Occipital lobe (tissue), 3 donors: ENCODE measurements at places on chromosomes 3 and 15. TPM values are rescaled to one million over a fixed set of nuclear protein-coding genes. Genes with fewer than 3 reads are reported as not detected.

DNA sequence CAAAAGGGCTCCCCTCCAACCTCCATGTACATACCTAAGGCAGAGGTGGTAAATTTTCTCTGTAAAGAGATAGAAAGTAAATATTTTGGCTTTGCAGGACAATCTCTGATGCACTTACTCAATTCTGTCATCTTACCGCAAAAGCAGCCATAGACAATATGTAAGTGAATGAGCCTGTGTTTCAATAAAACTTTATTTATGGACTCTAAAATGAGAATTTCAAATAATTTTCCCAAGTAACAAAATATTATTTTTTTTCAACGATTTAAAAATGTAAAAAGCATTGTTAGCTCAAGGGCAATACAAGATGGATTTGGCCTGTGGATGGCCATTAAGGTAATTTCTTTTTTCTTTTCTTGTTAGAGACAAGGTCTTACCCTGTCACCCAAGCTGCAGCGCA is 44.7 kb downstream of the SHQ1 start:
- no peak for DNase-seq

GRCh38 chr3:157282261-157283191 is 122.6 kb upstream of the CCNL1 start:
- no peak for DNase-seq

- DNase-seq, result peak; percentile 65
Observed at GRCh38 chr15:93302080-93302765, 213.2 kb upstream of the RGMA start.

DNA sequence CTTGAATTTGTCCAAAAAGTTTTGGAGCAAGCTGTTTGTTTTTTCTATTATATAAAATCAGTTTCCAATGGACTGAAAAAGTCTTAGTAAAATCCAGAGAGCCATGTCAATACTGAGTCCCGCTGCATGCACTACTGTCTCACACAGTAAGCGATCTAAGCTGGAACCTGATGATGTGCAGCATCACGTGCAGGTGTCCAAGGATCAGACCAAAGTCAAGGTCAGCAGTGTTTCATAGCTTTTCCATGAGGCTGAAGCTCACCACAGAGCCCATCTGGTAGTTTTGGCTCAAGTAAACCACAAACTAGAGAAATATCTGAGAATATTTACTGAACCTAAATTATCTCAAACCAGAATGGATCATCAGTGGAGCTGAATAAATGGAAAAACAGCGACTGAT is 784.0 kb upstream of the SEMA6D start:
- no peak for DNase-seq

DNA sequence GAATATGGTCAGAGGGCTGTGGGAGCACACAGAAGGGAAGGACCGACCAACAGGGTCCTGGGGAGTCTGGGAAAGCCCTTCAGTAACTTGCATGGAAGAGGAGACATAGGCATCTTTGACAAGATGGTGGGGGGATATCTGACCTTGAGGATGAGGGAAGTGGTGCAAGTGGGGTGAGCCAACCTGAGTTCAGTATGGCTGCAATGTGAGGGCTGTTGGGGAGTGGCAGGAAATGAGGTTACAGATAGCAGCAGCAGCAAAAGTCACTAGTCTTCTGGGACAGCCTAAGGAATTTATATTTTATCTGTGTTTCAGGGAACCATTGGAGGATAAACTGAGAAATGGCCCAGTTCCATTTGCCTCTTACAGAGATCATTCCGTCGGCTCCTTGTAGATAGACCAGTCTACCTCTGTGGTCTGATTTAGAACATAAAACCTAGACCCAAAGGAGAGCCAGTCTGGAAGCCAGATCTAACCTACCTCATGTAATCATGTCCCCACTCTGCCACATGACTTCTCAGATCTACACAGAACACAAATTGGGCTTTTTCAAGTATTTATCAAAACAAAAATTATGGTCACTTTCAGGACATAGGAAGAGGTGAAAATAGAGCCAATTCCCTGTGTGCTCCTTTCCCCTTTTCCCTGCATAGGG is 75.6 kb downstream of the ST6GAL1 start:
- no peak for DNase-seq

DNA sequence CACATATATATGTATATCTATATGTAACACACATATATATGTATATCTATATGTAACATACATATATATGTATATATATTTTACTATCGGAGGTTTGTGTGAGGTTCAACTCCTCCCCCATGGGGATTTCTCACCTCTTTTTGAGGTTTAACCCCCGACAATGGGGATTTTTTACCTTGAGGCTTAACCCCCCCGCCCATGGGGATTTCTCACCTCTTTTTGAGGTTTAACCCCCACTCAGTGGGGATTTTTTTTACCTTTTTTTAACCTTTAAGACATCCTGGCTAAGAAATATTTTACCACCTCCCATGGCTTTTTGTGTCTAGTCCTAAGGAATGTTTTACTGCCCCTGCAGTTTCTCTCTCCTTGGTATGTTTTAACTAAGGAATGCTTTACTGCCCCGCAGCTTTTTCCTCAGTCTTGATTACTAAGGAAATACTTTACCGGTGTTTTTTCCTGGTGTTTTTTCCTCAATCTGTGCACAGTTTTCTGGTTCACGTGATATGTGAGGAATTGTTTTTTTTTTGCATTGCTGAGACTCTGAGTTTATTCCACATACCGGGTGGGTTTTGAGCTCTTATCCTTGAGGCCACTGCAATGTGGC is 185.2 kb downstream of the KLF13 start:
- no peak for DNase-seq

DNA sequence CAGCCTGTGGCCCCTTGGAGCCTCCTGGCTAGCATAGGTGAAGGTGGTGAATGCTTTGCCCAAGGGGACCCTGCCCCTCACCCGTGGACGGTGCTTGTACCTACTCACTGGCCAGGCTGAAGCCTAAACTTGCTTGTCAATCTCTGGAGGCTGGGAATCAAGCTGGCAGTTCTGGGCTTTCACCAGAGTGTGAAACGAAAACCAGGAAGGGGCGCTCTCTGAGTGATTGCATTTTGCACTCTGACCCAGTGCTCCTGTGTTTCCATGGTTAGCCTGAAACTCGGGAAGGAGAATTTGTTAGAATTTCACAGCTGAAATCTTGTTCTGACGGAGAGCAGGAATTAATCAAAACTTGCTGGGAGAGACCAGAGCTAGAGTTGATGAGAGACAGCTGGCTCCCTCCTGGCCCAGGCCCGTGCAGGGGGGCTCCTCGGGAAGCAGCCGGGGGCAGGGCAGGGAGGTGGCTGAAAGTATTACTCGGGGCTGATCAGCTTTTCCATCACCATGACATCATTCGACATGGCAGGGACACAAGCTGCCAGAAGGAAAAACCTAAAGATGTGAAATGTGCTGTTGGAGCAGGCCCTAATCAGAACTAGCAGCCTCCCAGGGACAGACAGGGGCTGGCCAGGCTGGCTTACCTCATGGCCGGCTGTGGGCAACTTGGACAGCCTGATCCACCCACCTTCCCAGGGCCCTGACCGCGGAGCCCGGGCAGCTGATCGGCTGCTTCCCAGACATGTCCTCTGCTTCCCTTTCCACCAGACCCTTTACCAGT is 323.6 kb upstream of the CTDSPL start:
- no peak for DNase-seq

DNA sequence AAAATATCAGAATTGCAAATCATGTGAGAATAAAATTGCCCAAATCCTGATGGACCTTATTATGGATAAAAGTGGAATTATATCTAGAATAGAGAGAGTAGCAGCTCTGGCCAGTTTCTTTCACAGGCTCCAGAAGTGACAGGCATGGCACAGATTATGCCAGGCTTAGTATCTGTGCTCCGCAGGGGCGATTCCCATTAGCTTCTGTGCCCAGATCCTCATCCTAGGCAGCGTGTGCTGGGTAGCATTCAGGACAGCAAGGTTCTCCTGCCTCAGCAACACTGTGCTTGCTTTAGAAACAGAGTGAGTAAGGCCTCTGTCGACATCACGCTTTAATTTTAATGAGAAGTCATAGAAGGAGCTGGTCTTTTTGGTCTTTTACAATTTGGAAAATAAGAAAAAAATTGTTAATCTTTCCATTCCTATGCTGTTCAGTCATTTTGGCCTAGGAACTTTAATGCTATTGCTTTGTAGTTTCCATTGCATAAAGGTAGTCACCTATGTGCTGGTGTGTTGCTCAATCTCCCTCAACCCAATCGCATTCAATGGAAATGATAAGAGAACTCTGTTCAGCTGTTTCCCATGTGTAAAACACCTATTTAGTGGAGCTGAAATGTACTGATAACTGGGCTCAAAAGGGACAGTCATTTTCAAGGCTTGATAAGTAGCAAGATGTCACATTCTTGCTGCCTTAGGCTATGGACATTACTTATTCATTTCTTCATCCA is 770.1 kb downstream of the AGBL1 start:
- DNase-seq, result no peak

GRCh38 chr15:34335176-34336032 is 2.2 kb downstream of the SLC12A6 start:
- DNase-seq, result no peak

DNA sequence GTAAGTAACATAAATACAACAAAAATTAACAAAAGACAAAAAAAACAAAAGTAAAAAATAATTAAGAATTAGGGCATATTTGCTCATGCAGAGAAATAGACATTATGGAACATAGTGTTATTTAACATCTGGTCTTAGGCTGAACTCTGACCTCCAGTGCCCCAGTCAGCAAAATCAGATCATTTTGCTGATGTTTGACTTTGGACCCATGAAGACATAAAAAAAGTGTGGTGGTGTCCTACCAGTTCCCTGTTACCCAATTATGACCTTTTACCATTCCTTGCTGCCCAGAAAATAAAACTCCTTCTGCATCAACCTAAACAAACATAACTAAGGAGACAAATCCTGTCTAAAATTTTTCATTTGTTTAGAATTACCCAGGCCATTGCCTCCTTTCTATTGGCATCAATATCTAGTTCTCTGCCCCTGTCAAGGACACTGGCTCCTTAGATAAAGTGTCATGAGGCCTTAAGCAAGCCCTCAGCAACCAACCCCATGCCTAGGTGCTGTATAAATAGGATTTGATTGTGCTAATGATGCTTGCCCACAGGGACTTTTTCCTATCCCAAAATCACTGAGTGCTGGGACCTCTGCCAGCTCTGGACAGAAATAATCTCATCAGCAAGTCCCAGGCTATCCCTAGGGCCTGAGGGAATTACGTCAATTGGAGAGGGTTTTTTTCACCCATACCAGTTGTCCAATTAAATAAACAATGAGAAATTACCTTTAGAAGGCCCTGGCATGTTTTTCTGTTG is 334.5 kb upstream of the UMPS start:
- DNase-seq, result no peak

DNA sequence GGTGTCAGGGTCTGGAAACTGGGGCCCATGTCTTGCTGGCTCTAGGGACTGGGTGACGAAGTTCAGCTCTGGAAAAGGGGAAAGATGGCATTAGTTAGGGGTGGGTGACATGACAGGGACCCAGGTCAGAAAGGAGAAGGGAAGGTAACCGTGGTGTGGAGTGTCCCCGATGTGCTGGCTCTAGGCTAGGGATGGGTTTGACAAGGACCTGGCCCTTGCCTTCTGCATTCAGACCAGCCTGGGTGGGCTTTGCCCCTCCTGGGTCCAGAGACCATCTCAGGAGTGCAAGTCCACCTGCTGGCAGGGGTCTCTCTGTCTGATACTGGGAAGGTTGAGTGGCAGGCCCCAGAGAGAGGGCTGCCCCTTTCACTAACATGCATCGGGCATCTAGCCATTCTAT is 28.7 kb upstream of the ATP2B2 start:
- DNase-seq, result no peak

DNA sequence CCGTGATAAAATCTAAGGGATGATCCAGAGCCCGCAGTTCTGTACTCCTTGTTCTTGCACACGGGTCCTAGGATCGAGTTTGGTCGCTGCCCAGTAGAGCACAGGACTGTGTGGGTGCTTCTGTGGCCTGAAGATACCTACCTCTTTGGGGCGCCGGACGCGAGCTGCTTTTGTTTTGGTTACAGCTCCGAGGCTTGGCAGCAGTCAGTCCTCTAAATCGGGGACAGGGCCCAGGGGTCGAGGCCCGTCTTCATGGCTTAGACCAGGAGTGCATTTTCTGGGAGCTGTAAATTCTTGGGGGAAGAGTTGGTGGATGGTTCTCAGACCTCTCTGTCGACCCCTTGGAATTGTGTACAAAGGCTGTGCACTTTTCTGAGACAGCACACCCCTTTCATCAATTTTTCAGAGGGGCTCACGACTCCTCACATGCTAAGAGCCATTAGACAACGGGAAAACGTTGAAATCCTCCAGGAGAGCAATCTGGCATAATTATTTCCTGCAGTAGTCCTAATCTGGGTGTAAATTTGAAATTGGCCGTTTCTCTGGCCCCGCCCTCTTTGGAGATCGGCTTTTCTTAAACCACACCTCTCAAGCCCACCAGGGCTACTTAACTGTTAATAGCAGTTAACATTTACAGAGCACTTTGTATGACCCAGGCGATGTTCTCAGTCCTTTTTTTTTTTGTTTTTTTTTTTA is 928 bp downstream of the CEP97 start:
- no peak for DNase-seq

- DNase-seq, result no peak
Observed at GRCh38 chr3:156143136-156143535, 22.8 kb downstream of the KCNAB1 start.

DNA sequence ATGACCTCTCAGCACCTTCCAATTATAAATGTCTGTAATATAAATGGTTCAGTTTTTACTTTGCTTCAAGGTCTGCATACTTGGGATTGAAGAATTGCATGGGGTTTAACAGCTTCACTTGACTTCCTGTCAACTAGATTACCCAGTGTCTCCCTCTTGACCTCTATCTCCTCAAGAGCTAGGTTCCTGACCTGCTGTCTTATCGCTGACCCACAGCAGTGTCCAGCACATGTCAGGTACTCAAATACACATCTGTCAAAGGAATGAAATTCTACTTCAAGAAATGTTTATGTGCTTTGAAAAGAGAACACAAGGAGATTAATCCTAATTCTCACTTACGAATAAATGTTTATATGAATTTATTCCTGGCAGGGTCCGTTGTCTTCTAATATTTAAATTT is 284.5 kb downstream of the SLC9A9 start:
- no peak for DNase-seq

DNA sequence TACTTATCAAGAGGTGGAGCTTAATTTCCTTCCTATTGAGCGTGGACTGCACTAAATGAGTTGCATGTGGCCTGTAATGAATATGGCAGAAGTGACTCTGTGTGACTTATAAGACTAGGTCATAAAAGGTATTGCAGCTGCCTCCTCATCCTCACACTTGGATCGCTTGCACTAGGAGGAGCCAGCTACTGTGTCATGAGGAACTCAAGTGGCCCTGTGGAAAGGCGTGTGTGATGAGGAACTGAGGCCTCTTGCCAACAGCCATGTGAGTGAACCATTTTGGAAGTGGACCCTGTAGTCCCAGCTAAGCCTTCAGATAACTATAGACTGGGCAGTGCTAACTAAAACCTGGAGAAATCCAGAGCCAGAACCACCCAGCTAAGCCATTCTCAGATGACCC is 7.1 kb upstream of the SLC30A4 start:
- DNase-seq, result no peak

GRCh38 chr3:792630-793029 is 300.2 kb upstream of the CNTN6 start:
- no peak for DNase-seq

The MINAR1 gene
- 3.6 TPM for total RNA-seq

The AGBL1 gene
- total RNA-seq, result 0.47 TPM

The IL16 gene
- 0.62 TPM for total RNA-seq

The SNX22 gene
- total RNA-seq, result 14.5 TPM

The SCN11A gene
- total RNA-seq, result 0.31 TPM

The TRIP4 gene
- 14.0 TPM for total RNA-seq

The STRIT1 gene
- total RNA-seq, result not detected
